WTC11 (cell line): ENCODE measurements at places on chromosomes 5 and 9.

DNA sequence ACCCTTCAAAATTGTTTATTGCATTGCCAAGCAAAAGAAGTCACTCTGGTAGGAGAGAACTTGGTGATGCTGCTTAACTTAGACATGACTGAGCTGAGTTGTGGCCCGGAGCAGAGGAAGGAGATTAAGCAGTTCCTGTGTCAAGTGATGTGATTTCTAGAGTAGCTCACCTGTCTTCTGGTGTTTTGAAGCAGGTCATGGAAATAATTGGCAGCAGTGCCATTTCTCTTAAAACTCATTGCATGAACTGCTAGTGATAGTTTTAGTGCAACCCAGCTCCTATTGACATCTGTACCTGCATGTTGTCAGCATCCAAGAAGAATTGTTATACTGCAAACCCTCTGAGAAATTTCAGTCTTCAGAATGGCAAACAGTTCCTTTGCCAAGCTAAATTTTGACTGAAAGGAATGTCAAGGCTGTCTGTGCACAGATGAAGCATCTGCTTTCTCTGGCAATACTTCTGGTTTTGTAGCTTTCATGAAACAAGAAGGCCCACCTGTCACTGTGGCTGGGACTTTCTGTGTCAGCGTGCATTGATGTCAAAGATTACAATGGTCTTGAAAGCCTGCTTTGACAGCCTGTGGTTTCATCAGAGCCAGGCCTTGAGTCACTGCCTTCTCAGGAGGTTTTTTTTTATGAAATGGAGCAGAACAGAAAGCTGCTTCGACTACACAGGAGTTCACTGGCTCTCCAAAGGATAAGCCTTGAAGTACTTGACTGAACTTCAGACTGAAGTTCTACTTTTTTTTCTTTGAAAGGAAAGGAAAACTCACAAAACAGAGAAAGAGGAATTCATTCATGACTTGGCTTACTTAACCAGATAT lies 90.6 kb downstream of the RALGPS1 start:
- no peak for DNase-seq

DNA sequence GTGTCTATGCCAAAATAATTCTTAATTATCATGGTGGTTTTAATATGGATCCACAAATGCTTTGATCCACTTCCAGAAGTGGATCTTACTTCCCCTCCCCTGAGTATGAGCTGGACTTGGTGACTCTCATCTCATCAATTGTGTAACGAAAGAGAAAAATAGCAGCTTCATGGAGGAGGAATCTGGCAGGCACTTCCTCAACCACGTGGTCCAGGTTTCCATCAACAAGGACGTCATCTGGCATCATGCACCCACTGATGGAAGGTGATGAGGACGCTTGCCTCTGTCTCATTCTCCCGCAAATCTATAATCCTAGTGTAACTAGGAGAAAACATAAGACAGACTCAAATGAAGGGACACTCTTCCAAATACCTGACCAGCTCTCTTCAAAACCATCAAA lies 54.6 kb upstream of the S1PR3 start:
- DNase-seq = no peak

- DNase-seq = no peak
Observed at GRCh38 chr5:98604301-98604700, 169.2 kb upstream of the RGMB start.

DNA sequence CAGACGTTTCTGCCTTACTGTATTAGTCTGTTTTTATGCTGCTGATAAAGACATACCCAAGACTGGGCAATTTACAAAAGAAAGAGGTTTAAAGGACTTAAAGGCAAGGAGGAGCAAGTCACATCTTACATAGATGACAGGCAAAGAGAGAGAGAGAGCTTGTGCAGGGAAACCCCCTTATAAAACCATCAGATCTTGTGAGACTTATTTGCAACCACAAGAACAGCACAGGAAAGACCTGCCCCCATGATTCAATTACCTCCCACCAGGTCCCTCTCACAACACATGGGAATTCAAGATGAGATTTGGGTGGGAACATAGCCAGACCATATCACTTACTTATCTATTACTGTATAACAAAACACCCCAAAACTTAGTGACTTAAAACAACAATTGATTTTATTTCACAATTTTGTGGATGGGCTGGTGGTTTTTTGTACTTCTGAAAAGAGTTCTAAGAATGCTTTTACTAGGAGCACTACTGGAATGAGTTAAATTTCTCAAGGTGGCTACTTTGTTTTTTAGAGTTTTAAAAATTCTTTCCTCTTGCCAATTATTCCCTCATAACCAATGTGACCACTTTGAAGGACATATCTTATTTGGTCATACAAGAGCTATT lies 10.3 kb downstream of the RUSC2 start:
- no peak for DNase-seq

DNA sequence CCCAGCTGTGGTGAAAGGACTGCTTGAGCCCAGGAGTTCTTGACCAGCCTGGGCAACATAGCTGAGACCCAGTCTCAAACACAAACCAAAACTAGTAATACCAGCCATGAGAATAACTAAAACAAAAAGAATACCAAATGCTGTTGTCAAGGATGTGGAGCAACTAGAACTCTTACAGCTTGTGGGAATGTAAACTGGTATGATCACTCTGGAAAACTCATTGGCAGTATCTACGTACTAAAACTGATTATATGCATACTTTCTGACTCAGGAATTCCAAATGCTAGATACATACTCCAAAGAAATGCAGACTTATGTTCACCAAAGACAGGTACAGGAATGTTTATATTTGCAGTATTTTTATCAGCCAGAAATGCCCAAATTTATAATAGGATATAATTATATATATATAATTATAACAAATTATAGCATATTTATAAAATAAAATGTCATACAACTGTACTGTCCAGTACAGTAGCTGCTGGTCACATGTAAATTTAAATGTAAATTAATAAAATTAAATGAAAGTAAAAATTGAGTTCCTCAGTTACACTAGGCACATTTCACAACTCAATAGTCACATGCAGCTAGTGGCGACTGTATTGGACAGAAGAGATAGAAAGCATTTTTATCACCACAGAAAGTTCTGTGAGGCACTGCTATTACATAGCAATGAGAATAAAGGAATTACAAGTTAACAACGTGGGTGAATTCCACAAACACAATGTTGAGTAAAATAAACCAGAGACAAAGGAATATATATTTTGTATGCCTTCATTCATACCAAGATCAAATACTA lies 118.5 kb downstream of the GNAQ start:
- no peak for DNase-seq

DNA sequence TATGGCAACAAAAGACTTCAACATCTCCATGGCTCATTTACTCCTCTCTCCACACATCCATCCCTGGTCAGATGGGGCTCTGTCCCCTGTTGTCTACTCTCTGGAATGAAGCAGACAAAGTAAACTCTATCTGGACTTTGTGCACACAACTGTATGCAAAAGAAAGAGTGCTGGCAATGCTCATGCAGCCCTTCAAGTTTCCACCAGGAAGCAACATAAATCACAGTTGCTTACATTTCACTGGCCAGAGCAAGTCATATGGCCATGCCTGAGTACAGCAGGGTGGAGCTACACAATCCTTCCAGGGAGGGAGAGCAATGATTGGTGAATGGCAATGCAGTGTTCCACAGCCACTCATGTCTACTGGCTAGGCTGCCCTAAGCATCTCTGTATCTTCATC lies 12.4 kb upstream of the SHC3 start:
- DNase-seq = no peak

DNA sequence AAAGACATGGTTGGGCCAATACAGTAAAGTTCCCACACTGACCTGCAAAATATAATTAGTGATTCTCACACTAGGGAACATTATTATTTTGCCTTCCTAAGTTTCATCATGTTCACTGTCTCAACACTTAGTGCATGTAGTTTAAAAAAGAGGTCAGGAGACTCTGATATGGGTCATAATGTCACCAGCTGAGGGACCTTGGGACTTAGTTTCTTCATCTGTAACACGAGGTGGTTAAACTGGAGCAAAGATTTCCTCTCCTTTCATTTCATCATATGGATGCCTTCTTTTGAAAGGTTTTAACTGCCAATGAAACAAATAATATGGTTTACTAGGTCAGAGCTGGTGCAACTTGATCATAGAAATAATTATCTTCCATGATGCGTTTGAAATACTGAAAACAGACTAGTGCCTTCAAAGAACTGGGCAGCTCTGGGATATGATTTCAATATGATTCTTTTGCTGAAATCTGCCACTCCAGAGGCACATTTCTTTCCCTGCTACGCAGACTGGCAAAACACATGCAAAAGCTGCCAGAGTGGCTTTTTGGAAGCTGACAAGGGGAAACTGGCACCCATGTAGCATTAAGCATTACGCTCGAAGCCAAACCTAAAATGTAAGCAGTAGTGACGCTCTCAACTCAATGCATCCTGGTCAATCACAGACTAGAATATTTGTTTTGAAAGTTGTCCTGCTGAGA lies 20.8 kb downstream of the RETREG1 start:
- DNase-seq = no peak

GRCh38 chr5:165497707-165498106 lies 1992.3 kb downstream of the MAT2B start:
- DNase-seq = peak; percentile 12

DNA sequence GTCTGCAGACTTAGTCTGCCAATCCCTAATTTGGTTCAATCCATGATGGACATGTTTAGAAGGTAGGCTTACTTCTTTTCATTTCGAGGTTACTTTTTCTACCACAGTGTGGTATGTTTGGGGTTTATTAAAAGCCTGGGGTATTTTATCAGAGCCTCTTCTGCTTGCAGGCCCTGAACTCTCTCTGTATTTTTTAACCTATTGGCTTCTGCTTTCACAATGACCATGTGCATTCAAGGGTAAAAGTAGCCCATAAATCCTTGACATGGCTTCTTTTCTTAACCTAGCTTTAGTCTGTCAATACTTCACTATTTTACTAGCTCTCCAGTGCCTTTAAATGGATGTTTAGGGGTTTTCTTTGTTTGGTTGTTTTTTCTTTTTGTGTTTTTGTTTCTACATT lies 286.6 kb downstream of the FER start:
- DNase-seq = no peak

DNA sequence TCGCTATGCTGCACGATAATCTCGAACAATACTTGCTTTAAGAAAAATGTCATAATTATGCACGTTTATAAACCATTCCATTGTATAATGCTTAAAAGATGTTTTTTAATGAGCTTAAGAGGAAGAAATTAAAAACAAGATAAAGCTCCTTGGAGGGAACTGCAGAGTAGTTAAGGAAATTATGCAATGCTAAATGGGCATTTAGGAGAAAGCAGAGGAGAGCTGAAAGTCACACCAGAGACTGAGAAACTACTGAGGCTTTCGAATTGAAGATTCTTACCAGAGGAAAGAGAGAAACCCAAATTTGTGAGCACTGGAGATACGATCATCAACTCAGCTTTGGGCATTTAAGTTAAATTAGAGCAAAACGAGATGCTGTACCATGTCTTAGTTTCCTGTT lies 119.4 kb downstream of the CDH10 start:
- no peak for DNase-seq

DNA sequence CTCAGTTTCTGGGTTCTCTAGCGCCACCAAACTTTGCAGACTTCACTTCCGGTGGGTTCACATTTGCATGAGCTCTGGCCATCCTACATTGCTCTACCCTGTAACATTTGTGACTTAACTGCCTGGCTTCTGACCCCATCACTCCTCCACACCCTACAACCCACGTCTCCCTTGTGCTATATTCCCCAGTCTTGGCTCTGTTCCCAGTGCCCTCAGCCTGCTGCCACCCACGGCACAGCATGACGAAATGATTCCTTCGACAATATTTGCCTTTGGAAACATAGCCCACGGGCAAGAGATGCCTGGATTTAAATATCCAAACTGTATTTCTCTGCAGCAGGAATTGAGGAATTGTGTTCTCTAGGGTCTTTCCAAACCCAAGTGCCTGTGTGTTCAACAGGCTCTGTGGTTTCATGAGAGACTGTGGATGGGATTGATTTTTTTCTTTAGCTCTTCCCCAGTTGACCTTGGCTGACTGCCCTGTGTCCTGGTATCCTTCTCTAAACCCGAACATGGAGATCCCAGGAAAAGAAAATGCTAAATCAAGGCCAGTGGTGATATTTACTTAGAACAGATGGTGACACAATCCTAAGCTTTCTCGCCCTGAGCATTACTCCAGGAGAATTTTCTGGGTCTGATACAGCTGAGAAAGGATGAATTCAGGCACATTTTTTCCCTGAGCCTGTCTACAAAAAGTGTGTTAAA lies 44.4 kb upstream of the GRIA1 start:
- no peak for DNase-seq

DNA sequence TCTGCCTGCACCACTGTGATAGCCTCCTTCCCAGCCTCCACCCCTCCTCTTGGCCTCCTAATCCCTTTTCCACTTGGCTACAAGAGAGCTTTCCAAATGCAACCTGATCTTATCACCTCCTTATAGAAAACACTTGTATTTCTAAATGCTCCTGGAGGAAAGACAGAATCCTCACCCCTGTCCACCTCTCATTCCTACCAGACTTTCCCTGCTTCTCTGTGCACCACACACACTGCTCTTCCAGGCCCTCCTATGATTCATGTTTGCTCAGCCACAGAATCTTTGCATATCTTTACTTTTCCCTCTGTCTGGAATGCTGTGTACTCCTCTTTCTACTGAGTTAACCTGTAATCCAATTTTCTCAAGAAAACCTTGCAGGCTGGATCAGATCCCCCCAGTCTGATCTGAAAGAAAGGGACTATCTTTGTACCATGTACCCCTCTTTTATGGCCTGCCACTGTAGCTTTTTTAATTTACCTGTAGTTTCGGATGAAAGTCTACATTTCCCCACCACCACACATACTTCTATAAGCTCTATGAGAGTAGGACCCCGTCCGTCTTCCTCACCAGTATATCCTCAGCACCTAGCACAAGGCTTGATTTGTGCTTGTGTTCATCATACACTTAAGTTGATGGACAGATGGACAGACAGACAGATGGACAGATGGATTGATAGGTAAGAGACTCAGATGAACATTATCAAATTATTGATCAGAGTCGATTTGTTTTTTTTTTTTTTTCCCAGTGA lies 95.3 kb downstream of the GALNT10 start:
- DNase-seq = no peak

DNA sequence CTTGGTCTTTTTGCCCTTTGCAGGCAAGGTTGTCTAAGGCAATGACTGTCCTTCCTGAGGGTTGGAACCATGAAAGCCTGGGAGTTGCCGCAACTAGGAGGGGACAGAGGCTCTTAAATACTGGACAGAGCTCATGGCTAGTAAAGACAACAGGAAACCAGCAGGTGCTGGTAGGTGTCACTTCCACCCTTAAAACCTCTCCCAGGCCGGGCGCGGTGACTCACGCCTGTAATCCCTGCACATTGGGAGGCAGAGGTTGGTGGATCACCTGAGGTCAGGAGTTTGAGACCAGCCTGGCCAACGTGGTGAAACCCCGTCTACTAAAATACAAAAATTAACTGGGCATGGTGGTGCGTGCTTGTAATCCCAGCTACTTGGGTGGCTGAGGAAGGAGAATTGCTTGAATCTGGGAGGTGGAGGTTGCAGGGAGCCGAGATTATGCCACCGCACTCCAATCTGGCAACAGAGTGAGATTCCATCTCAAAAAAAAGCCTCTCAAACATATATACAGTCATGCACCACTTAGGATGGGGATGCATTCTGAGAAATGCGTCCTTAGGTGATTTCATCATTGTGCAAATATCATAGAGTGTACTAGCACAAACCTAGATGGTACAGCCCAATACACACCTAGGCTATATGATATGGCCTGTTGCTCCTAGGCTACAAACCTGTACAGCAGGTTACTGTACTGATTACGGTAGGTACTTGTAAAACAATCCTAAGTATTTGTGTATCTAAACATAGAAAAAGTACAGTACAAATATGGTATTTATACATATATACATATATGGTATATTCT lies 102.7 kb downstream of the HSPA4 start:
- no peak for DNase-seq
